ENCODE measurements at places on chromosomes 7 and 10.

DNA sequence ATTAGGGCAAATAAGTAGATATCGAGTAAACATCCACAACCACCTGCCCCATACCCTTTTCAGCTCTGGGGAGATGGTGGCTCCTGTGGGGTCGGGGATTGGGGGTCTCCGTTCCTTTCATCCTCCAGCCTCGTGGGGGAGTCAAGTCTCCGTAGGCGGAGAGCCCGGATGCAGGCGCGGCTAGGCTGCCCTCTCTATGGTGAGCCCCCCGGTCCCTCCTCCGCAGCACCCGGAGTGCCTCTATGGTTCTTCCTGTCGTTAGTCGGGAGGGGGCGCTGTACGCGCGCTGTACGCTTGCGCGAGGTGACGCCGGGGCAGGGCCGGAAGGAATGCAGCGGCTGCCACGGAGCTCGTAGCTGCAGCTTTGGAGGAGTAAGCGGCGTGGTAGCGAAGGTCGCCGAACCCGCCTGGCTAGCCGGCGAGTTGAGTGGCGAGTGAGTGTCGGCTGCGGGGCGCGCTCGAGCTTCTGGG, 14.8 kb upstream of the MMD2 start:
- DNase-seq, result peak; percentile 94

DNA sequence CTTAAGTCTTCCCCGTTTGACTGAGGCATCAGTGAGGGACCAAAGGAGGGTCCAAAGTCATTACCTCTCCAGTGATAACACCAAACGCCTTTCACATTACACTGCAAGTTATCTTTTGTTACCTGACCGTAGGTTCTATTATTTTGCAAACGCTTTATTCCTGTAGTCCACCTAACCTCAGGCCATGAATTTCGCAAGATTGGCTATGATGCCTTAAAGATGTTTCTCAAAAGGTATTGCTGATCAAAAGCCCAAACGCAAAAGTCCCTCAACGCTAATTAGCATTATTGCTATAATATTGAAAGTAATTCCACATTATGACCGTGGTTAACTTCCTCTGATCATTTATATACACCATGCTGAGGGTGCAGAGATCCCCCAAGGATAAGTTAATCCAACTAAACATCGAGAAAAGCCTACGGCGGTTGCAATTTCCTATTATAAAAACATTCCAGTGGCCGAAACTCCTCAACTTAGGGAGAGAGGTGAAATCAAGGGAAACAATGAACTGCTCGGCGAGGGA, 649 bp downstream of the DNA2 start:
- DNase-seq, result no peak

DNA sequence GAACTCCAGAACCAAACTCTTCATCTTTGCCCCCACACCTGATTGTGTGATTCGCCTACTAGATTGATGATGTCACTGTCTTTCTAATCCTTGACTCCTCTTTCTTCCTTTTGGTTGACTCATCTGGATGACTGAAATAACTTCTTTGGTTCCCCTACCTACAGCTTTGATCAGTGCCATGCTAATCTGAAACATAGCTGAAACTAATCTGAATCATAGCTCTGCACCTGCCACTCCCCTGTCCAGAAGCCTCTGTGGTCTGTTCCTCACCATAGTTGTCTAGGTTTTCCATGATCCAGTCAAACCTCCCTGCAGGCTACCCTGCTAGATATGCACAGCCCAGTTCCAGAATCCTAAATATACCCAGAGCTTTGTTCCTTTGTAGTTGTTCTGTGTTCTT, 51.9 kb downstream of the ZNF365 start:
- DNase-seq, result no peak

GRCh38 chr7:147771344-147771743, 819.2 kb upstream of the C7orf33 start:
- DNase-seq, result no peak

- DNase-seq, result peak; percentile 18
Observed at GRCh38 chr7:123871998-123872867, 27.3 kb downstream of the HYAL4 start.

- no peak for DNase-seq
Observed at GRCh38 chr10:93352638-93353383, 129.3 kb downstream of the MYOF start.

- DNase-seq, result no peak
Observed at GRCh38 chr10:124005991-124006392, 87.4 kb downstream of the CHST15 start.

GRCh38 chr7:83821866-83822265, 172.9 kb upstream of the SEMA3E start:
- DNase-seq, result no peak

DNA sequence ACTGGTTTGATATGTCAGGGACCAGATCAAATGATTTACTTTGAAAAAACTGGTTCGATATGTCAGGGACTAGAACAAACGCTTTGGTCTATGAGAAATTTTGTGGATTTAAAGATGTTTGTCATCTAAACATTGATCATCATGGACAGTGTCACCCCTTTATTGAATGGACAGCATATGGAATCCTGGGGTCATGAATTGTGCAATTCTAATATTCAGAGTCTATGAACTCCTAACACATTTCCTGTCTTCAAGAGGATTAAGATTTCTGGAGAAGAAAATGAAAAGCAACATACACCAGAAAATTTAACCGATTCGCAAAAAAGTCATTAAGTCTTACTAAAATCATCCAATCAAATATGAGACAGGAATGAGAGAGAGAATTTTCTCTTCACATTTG, 106.4 kb upstream of the FAM133B start:
- no peak for DNase-seq
